Stimulated activated CD4-positive, alpha-beta T cell treated with anti-CD3 and anti-CD28 coated beads, Interleukin-1b, Interleukin-23, amount 100 ng/mL, for 1 hour (primary cell): ENCODE measurements at places on chromosomes 5 and 9.

DNA sequence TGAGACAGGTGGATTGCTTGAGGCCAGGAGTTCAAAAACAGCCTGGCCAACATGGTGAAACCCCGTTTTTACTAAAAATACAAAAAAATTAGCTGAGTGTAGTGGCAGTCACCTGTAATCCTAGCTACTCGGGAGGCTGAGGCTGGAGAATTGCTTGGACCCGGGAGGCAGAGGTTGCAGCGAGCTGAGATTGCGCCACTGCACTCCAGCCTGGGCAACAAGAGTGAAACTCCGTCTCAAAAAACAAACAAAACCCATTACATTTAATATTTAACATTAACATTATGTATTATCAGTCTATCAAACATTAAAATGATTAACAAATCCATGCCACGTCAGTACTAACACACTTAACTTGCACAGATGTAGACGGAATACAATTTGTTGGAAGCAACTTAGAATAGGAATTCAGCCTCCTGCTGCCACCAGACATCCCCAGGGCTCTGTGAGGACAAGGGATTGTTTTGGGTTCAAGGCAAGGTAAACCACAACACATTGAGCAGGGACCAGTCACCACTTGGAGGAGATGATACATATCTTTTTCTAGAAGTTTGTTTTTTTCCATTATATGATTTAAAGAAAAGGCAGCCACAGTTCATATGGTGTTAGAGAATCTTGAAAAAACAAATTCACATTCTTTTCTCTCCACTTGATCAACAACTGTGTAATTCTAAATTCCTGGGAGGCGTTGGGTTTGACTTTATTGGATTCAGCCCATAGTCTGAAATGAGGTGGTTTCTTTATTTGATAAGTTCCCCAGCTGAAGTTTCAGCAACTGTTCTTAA lies 104.1 kb upstream of the BASP1 start:
- DNase-seq = no peak

- DNase-seq = no peak
These were observed 34.4 kb downstream of the AHRR start for GRCh38 chr5:355958-356357.

- no peak for DNase-seq
These were observed 15.4 kb downstream of the LMAN2 start for GRCh38 chr5:177336112-177336511.

DNA sequence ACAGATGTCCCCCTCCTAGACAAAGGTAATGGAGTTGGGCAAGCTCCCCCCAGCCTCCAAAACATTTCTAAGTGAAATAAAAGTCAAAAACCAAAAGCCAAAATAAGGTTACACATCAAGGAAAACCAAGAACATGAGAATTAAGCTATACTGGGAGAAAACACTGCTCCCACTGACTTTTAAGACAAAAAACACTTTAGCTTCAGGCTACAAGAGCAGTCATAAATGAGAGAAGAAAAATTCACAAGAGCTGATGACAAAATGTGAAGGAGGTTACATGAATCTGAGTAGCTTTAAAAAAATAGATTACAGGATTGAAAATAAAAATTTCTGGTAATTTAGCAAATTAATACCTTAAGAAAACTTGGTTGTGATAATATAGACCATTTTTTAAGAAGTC lies 1370.3 kb upstream of the CDH9 start:
- DNase-seq = no peak

DNA sequence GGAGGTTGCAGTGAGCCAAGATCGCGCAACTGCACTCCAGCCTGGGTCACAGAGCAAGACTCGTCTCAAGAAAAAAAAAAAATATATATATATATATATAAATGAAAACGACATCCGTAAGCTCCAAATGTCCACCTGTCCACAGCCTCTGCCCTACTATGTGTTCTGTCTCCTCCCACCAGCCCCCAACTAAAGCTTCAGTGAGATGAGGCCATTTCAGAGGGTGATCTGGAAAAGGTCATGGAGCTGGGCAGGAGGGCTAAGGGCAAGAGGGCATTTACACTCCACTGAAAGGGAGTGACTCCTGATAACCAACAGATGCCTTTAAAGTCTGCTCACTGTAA lies 2.4 kb downstream of the SPRY4 start:
- DNase-seq = no peak

- DNase-seq = no peak
These were observed 225.7 kb downstream of the FSTL4 start for GRCh38 chr5:133386662-133387061.

GRCh38 chr9:22084336-22085035 lies 75.4 kb upstream of the CDKN2B start:
- DNase-seq = no peak

DNA sequence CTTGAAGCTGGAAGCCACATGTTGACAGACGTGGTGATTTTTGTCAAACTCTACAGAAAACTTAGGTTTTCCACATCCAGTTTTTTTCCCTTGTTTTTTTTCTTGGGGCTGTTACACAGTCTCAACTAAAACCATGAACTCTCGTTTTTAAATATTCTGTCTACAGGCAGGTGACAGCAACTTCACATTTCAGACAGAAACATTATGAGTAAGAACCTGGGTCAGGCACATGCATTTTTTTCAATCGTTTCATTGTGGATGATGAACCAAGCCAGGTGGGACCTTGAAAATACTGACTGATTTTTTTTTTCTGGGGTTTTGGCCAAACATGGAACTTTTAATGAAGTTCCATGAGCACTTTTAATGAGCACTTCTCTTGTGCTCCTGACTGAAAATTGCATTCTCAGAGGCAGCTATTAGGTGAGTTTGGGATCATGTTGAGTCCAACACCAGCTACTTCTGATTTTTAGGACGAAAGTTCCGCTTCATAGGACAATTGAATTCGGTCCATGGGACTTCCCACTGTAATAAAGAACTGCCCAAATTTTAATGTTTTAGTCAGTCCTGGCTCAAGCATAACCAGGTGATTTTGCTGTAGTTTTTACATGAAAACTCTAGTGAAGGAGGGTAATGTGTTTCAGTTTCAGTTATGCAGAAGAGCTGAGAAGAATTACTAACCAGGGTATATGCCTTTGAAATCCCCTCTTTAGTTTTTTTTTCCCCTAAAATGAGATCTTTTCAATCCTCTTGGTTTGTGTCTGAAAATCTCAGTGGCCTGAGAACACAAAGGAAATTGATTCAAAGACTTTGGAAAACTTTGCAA lies 93.2 kb upstream of the ADAMTS16 start:
- no peak for DNase-seq

DNA sequence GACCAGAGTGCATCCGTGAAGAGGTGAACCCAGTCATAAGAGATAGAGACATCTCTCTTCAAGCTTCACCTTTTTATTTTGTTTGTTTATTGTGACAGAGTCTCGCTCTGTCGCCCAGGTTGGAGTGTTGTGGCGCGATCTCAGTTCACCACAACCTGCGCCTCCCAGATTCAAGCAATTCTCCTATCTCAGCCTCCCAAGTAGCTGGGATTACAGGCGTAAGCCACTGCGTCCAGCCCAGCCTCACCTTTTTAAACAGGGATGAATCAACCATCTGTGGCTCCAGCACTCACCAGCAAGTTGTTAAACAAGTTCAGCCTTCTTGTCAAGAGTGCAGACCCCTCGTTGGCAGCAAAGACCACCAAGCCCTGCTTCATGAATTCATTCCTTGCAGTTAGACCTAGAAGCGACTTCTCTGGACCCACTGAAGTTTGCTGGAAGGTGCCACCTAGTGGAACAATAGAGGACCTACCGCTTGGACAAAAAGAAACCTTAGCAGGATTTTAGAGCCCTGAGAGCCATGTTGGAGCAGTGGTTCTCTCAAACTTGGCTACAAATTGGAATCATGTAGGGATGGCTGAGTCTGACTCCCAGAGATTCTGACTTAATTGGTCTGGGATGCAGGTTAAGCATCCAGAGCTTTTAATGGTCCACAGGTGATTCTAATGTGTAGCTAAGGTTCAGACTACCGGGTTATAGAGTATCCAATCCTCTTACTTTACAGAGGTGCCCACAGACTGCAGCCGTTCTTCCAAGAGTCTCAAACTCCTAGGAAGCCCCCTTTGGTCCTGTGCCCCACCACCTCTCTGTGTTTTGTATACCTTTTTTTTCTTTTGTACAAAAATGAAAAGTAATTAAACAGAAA lies 10.5 kb upstream of the GALNT10 start:
- DNase-seq = no peak

GRCh38 chr9:34646211-34647083 lies at the start of gene GALT:
Gene GALT (plus strand): TSS chr9:34646675. CDS start chr9:34646705, 30 bp downstream.
- DNase-seq = peak; percentile 93

- no peak for DNase-seq
These were observed 5.2 kb downstream of the GLIPR2 start for GRCh38 chr9:36141761-36142160.

GRCh38 chr5:32444431-32445286 lies at the start of gene ZFR:
Gene ZFR (minus strand): TSS chr5:32444740. CDS start chr5:32444658, 82 bp downstream.
- DNase-seq = peak; percentile 86

- DNase-seq = no peak
These were observed 14.3 kb downstream of the AGTPBP1 start for GRCh38 chr9:85727500-85727899.

DNA sequence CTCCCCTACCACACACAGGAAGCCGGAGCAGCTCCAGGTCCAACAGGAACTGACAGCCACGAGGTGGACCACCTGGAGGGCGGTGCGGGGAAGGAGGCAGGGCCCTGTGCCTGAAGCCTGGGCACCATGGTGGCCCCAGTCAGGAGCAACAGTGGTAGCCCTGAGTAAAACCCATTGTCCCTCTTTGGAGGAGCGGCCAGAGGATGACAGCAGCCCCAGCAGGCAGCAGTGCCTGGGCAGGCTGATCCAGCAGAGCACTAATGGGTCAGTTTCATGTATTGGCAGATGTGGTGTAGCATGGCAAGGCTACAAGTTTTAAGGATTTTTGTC lies 47.7 kb upstream of the GARNL3 start:
- no peak for DNase-seq

GRCh38 chr9:121750259-121750714 lies 98.9 kb downstream of the DAB2IP start:
- DNase-seq = no peak

DNA sequence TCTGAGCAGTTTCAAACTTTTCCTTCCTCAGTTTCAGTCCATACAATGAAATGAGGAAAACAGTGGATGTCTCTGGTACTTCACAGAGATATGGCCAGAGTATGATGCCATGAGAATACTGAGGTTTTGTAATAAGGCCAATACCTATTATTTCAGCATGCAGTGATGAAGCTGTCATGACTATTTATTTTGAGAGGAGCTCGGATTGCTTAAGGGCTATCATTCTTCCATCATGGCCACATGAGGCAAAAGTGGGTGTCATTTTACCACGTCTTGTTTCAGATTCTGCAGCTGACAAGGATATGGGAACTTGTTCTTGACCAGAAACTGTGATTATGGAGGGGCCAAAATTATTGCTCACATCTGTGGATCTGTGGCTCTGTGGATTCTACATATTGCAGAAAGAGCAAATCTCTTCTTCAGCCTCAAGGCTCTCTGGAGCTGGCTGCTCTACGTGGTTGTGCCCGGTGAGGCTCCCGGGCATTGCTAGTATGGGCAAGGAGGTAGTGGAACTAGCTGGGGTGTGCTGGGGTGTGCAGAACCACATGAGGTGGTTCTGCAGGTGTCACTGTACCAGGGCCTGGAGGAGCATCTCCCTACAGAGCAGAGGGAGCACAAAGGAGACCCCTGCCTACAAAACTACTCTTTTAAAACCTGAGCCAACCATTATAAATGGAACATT lies 180.3 kb downstream of the SEMA6A start:
- DNase-seq = no peak

DNA sequence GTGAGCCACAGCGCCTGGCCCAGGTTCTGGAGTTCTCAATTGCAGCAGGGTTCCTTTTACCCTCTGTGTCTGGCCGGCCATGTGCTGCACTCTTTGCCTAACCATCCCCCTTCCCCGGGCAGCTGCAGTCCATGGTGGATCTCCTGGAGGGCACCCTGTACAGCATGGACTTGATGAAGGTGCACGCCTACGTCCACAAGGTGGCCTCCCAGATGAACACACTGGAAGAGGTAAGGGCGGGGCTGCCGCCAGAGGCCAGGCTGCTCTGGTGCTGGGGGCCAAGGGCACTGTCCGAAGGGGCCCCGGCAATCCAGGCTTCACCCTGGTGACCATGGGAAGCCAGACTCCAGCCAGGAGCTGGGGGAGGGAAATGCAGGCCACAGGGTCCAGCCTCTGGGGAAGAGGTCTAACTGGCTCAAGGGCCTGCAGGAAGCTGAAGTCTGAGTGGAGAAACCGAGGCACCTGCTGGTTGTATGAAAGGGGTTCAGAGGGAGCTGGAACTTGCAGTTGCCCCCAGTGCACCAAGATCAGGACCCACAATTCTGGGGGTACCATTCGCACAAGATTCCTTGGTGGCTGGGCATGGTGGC lies 18.1 kb downstream of the OLFML2A start:
- DNase-seq = no peak

DNA sequence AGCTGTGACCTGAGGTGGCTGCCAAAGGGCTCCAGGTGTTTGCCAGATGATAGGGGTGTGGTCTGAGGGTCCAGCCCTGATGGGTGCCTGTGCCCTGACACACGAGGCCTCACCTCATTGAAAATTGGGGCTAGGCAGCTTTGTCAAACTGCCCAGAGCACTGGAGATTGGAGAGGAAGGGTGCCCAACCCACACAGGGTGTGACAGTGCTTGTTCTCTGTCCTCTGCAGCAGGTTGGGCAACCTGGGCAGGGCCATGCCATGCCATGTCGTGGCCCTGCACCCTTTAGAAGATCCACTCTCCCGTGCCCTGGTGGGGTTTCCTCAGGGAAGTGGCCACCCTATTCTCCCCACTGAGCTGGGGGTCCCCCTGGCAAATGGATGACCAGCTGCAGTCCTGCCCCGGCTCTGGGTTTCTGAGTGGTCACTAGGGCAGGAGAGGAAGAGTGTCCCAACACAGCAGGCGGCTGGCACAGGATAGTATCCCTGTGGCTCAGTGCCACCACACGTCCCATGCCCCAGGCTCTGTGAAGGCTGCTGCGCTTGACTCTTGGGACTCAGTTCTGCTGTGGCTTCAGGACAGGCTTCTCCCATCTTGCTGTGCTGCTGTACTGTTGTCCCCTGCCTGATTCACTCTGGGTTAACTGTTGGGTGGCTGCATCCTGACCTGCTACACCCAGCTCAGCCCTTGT lies 100.8 kb upstream of the PITX1 start:
- DNase-seq = no peak

DNA sequence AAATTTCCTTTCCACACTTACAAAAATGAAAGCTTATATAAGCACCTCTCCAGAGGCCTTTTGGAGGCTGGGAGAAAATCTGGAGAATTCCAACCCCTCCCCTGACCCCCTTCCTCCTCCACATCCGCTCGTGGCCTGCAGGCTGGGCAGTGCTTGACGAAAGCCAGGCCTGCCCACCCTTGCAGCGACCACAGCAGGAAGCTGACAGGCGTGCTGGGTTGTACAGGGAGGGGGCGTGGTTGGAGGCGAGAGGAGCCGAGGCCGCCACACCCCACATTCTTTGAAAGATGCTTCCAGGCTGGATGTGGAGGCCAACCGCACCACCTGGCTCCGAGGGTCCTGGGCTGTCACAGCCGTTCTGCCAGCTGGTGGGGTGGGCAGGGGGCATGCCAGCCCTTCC lies 47.8 kb upstream of the IER5L start:
- no peak for DNase-seq

- no peak for DNase-seq
These were observed 59.5 kb downstream of the OLFM1 start for GRCh38 chr9:135146766-135147473.

GRCh38 chr5:132971483-132972435 lies 8.3 kb upstream of the AFF4 start:
- no peak for DNase-seq

GRCh38 chr9:109349421-109349846 lies 28.6 kb upstream of the EPB41L4B start:
- DNase-seq = no peak
